ENCODE measurements at places on chromosomes 4 and X.

GRCh38 chr4:132934911-132935310 lies 214.2 kb upstream of the PCDH10 start:
- no peak for DNase-seq

DNA sequence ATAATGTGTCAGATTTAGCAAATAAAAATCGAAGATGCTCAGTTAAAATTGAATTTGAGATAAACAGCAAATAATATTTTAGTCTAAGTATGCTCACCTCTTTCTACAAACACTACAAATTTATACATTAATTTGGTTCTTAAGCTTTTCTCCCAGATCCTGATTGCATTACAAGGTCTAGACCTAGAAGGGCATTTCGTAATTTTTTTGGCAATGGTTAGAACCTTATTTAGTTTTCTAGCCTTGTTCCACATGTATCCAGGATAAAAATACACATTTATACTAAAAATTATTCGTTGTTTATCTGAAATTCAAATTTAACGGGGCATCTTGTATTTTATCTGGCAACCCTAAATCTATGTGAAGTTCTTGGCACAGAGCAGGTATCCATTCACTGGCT lies 2.5 kb upstream of the CDKL5 start:
- no peak for DNase-seq

GRCh38 chr4:110108422-110108821 lies 90.0 kb downstream of the ELOVL6 start:
- no peak for DNase-seq

- no peak for DNase-seq
These were observed 781.4 kb downstream of the PCDH18 start for GRCh38 chr4:136750897-136751296.

GRCh38 chrX:20350596-20350995 lies 83.9 kb upstream of the RPS6KA3 start:
- no peak for DNase-seq

DNA sequence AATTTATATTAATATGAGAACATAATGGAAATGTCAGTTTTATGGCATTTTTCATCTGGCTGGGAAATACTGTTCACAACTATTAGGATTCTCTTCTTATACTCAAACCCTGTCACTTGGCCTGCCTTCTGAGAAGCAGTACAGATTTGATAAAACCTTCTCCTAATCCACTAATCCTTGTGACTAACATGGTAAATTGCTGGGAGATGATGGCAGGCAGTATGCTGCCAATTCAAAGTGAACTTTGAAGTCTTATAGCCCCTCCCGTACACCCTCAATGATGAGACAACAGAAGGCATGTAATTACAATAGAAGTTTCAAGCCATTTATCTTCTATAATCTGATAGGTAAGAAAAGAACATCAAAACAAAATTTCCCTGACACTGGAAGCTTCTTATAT lies 36.9 kb downstream of the PAQR3 start:
- no peak for DNase-seq

DNA sequence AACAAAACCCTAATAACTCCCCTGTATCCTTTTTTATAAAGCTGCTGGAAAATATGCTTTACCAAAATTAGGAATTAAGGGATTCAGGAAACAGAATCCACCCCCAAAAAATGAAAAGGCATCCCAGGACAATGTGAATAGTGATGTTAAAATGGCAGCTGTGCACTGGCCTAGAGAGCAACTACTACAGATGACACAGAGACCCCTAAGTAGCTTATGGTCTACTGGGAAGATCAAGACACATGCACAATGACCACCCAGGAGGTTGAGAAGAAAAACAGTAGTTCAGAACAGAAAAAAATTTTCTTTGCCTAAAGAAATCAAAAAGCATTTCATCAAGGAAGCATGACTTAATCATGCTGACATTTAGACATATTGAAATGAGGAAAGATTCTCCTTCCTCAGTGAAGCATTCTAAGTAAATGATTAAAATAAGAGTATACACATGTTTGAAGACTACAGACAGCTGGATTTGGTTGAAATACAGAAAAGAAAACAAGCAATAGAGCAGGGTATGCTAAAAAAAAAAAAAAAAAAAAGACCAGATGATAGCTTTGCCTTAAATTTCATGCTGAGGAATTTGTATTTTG lies 117.3 kb downstream of the WDFY3 start:
- DNase-seq = no peak

DNA sequence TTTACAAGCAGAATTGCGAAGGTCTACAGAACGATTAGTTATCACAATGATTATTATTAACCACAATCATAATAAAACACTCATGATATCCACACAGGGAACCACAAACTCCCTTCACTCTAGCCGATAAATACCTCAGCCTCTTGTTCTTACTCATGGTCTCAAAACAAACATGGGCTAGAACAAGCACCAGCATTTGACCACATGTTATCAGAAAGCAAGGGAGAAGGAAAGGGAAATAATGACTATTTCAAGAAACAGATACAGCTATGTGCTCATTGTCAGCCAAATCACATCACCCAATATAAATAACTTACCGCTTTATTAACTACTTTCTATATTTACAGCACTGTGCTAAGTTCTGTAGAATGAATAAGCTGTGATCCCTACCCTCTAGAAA lies 663.2 kb upstream of the HTR2C start:
- no peak for DNase-seq

DNA sequence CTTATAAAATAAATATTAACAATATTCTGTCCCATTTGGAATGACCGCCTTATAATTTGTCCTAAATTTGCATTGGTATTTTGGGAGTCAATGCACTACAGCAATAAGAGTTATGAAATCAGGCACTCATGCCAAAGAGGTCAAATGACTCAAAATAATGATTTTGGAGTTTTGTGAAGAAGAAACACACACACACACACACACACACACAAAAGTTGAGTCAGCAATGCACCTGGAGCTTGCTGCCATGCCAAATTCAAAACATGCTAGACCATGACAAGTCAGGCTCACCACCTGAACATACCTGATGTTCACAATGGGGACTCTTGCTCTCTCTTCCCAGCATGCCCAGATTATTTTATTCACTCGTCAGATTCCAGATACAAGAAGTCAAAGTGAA lies 56.7 kb downstream of the PROM1 start:
- DNase-seq = no peak

GRCh38 chrX:1813809-1814208 lies 198.9 kb downstream of the ASMT start:
- no peak for DNase-seq

DNA sequence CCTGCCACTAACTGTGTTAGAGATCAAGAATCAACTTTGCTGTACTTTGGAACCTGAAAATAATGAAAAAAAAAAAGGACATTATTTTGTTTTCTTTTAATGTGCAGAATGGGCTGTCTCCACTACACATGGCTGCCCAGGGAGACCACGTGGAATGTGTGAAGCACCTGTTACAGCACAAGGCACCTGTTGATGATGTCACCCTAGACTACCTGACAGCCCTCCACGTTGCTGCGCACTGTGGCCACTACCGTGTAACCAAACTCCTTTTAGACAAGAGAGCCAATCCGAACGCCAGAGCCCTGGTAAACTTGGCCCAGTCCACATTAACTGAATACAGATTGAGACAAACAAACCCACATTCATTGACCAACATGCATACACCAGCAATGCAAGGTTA lies 206.2 kb downstream of the ANK2 start:
- no peak for DNase-seq

DNA sequence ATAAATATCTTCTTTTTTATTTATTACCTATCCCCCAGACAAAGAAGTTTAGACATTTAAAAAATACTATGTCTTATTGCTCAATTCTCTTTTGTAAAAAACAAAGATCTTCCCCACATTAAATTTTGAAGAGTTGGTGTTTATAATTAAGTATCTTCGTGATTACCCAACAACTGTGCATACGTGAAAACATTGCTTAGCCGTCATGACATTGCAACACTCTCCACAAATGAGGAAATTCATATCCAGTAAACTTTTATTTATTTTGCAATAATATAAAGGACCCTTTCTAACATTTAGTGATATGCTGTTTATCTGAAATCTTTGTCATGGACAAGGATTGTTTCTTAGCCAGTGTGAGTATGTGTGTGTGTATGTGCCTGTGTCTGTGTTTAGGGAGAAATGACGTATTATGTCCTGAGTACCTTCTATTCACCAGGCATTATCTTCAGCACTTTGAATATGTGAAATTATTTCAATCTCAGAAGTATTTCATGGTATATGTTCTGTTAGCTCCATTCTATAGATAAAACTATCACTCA lies 26.1 kb upstream of the EREG start:
- DNase-seq = no peak

- DNase-seq = no peak
These were observed 301.4 kb upstream of the EPHA5 start for GRCh38 chr4:65971686-65972085.

GRCh38 chrX:10423716-10424115 lies 196.7 kb downstream of the MID1 start:
- DNase-seq = no peak

DNA sequence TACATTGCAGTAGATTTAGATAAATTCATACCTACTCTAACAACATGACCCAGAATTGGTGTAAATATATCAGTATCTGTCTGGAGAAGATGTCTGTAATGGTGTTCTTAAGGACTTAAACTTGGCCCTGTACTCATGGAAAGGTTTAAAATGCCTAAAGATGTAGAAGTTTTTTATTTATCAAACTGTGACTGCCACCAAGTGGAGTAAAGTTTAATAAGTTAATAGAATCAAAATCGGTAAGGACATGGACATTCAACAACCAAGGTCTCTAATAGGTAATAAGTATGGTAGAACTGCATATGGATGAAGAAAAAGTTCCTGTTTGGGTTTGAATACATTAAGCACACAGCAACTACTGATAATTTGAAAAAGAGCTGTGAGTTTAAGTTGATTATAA lies 474.0 kb upstream of the NDST3 start:
- DNase-seq = no peak

DNA sequence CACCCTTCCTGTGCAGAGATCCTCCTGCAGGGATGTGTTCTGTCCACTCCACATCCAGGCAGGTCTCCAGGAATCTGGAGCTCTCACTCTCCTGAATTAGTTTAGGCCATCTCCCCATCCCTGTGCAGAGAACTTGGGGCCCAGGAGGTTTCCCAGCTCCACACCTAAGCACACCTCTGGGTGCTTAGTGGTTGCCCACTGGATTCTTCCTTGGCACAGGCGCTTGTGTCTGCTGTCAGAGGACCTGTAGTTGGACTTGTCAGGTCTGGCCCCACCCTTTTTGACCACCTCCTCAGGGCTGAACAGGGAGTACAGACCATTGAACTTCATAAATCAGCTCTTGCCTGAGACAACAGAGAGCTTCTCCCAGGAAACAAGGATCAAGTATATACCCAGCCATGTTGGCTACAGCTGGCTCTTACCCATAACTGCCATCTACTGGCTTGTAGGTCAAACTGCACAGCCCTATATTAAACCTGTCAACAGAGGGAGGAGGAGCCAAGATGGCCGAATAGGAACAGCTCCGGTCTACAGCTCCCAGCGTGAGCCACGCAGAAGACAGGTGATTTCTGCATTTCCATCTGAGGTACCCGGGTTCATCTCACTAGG lies 275.5 kb downstream of the PPARGC1A start:
- no peak for DNase-seq

DNA sequence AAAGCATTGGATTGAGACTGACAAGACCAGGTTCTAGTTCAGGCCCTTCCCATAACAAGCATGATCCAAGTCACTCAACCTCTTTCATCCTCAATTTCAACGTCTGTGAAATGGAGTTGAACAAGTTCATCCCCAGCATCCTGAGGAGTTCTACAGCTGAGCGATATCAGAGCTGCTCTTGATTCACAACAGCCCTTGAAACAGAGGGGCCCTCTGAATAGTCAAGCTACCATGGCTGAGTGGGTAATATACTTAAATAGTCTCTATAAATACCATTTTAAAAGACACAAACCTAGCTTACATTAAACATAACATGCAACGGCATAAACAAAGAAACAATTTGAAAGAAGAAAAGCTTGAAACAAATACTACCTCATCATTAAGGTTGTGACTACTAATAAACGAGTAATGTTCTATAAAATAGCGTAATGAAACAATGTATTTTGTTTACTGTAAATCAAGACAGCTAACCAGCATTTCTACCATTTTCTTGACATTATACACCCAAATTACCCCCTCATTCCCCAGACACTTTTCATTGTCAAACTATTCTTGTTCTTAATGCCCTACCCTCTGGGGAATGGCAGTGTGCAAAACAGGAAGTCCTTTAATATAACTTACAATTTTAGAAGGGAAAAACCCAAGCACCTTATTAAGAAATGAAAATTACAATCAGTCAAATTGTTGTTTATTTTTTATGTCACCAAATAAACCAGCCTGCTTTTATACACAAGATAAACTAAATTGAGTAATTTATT lies 202.3 kb downstream of the PARM1 start:
- DNase-seq = no peak

GRCh38 chr4:168693750-168694490 lies 197.1 kb downstream of the PALLD start:
- DNase-seq = no peak

- no peak for DNase-seq
These were observed 66.2 kb downstream of the IRF2 start for GRCh38 chr4:184408021-184408683.

All from T-helper 1 cell (primary cell).